ENCODE measurements at places on chromosomes 16 and 17.

DNA sequence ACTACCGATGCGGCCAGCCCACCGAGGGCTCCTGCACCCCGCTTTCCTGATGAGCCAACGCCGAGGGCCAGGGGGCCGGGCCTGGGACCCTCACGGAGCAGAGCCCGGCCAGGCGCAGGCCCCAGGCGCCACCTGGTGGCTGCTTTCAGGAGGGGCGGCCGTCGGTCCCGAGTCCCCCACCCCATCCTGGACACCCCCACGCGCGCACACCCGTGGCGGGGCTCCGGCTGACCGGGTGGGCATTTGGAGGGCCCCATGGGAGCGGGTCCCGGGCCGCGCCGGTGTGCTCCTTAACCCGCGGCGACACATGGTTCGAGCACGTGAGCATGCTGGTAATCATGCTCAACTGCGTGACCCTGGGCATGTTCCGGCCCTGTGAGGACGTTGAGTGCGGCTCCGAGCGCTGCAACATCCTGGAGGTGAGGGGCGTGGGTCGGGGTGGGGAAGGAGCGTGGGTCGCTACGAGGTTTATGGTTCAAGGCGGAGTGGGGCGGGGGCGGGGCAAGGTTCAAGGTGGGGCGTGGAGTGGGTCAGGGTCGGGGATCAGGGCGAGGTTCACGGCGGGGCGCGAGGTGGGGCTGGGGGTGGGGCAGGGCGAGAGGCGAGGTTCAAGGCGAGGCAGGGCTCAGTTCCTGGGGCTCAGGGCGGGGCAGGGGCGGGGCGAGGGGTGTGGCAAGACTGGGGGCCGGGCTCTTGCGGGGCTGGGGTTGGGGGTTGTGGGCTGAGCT, 30.2 kb downstream of the TPSG1 start:
- DNase-seq = no peak

GRCh38 chr17:69869667-69870066, 205.4 kb upstream of the KCNJ16 start:
- DNase-seq = no peak

- DNase-seq = no peak
These were observed 172.5 kb downstream of the ZFHX3 start for GRCh38 chr16:72875291-72876031.

GRCh38 chr16:25691519-25692091, at the start of gene HS3ST4:
TSS of gene HS3ST4 (plus strand) at chr16:25691959.
- no peak for DNase-seq

DNA sequence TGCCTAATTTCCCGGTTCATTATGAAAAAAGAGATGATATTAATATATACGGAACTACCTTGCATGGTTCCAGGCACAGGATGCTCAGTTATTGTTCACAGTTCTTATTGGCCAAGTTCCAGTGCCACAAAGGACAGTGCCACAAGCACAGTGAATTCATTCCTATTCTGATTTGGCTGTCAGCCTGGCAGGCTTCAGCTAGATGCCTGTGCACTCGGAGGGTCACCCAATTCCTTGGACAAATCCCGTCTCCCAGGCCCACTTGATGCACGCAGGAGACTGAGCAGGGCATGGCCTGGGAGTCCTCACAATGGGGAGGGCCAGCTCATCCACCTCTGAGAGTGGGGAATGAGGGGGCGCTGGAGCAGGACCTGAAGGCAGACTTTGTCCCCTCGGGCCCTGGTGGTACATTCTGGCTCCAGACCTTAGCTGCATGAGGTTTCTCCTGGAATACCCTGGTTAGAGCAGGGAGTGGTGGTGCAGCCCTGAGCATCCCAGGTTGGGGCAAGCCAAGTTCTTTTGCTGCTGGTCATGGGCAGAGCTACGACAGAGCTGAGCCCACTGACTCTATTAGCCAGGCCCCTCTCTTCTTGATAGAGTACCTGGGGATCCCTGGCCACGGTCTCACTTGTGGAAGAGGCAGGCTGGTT, 41.4 kb downstream of the MIS12 start:
- DNase-seq = no peak

GRCh38 chr17:75012346-75013091, at the start of gene MRPL58:
TSS of gene MRPL58 (plus strand) at chr17:75012670. CDS start at chr17:75012687, 17 bp downstream.
- peak; percentile 71 for DNase-seq

- no peak for DNase-seq
These were observed 52.0 kb downstream of the CBFA2T3 start for GRCh38 chr16:88924834-88925539.

GRCh38 chr17:50887705-50888245, 21.6 kb upstream of the TOB1 start:
- no peak for DNase-seq

GRCh38 chr17:6108382-6108781, 38.2 kb downstream of the WSCD1 start:
- no peak for DNase-seq

DNA sequence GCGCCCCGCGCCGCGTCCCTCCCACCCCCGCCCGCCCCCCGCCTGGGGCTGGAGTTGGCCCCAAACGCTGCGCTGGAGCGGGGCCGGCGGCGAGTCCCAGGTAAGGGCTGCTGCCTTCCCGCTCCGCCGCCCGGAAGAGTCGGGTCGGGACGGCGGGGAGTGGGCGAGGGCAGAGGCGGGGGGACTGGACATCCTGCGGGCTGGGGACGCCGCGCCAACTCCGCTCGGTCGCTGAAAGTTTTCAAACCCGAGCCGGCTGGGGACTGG, 469 bp downstream of the GPRC5C start:
- DNase-seq = no peak

DNA sequence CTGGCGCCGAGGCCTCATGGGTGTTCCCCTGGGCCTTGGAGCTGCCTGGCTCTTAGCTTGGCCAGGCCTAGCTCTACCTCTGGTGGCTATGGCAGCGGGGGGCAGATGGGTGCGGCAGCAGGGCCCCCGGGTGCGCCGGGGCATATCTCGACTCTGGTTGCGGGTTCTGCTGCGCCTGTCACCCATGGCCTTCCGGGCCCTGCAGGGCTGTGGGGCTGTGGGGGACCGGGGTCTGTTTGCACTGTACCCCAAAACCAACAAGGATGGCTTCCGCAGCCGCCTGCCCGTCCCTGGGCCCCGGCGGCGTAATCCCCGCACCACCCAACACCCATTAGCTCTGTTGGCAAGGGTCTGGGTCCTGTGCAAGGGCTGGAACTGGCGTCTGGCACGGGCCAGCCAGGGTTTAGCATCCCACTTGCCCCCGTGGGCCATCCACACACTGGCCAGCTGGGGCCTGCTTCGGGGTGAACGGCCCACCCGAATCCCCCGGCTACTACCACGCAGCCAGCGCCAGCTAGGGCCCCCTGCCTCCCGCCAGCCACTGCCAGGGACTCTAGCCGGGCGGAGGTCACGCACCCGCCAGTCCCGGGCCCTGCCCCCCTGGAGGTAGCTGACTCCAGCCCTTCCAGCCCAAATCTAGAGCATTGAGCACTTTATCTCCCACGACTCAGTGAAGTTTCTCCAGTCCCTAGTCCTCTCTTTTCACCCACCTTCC, 7.9 kb downstream of the HIRIP3 start:
- DNase-seq = no peak

DNA sequence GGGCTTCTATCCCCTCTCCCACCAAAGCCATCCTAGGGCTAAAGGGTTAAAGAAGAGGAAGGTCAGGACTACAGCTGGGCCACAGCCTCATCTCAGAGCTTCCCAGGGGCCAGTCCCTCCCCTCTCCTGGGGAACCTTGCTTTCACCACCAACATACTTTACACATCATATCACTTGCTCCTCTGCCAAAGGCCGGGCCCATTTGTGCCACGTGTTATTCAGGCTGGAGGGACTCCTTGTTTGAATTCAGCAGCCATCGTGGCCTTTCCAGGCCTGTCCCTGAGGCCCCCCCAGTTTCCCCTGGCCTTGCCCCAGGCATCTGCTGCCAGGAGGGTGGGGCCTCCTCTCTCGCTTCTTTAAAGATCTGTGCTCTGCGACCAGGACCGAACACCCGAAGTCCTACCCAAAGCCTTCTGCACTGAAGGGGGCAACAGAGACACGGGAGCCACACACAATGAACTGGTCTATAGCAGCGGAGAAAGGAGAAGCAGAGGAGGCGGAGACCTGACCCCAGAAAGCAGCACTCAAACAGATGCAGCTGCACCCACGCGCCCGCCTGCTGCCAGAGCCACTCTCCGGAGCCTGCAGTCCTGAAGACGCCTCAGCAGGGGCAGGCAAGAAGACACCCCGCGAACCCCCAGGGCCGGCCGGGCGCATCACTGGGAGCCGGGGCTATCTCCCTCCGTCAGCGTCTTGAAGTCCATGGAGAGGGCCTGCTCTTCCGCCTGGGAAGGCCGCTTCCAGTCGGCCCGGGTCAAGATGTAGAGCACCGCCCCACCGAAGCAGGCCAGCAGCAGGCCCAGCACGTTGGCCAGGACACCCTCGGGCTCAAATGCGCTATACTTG, 12.1 kb downstream of the CYB561 start:
- no peak for DNase-seq

DNA sequence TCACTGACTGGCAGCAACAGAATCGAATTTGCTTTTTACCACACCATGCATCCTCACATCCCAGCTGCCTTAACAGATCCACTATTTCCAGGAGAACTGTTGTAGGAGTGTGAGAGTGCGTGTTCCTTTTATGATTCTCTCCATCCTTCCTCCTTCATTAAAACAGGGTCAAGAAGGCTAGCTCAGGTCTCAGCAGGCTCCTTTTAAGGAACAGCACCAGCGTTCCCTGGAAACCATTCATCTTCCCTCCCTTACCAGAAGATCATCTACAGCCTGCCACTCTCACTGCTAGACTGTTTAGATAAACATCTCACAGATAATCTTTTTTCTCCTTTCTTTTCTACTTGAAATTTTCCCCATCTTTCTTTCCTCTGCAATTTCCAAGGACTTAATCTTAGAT, 1531.9 kb upstream of the CDH8 start:
- DNase-seq = no peak

Data from activated CD4-positive, alpha-beta T cell treated with anti-CD3 and anti-CD28 coated beads, Interleukin-2, amount 50 U/mL, for 4 hours (primary cell).